Stimulated activated CD8-positive, alpha-beta memory T cell treated with anti-CD3 and anti-CD28 coated beads, Interleukin-4, amount 100 ng/mL, for 48 hours (primary cell): ENCODE measurements at places on chromosomes 3 and 15.

DNA sequence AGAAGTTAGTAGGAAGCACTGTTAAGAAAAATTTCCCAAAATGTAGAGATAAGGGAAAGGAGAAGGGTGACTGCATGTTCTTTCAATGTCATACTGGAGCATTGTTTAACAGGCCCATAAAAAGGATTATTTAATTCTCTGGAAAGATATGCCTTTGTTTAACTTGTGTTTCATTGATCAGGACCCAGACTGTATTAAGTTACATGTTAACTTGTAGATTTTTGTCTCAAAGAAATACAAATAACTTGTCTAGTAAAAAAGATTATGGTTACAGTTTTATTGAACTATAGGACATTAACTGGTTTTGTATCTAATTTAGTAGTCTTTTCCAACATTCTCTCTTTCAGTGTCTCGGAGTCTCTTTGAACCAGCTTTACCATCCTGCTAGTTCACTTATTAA lies 49.7 kb upstream of the LMOD3 start:
- no peak for DNase-seq

GRCh38 chr3:137988152-137988551 lies 21.8 kb upstream of the CLDN18 start:
- DNase-seq: no peak

DNA sequence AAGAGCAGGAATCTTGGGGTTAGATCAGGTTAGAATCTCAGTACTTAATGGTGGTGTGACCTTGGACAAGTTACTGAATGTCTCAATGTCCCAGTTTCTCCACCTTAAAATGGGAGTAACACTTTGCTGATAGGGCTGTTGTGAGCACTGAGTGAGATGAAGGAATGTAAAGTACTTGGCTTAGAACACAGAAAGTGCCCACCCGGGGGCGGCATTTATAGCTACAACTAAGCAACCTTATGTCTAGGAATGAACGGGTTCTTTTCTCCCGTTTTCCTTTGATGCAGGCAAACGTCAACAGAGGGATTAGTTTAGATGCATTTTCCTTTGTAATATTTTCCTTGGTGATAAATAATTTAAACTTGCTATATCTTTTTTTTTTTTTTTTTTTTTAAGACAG lies 176.6 kb downstream of the USP13 start:
- DNase-seq: no peak

- DNase-seq: no peak
These were observed 434.5 kb downstream of the MFSD1 start for GRCh38 chr3:159236321-159236720.

DNA sequence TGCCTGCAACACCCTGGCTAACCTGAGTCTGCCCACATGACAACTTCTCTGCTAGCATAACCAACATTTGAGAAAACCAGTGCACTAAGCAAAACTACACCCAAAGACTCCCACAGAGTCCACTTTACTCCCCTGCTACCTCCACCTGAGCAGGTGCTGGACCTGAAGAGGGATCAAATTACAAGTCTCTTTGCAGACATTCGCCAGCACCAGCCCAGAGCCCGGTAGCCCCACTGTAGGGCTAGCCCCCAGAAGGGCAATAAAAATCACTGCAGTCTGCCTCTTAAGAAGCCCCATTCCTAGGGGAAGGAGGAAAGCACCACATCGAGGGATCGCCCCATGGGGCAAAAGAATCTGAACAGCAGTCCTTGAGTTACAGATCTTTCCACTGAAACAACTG lies 472.2 kb downstream of the GRM7 start:
- DNase-seq: no peak

DNA sequence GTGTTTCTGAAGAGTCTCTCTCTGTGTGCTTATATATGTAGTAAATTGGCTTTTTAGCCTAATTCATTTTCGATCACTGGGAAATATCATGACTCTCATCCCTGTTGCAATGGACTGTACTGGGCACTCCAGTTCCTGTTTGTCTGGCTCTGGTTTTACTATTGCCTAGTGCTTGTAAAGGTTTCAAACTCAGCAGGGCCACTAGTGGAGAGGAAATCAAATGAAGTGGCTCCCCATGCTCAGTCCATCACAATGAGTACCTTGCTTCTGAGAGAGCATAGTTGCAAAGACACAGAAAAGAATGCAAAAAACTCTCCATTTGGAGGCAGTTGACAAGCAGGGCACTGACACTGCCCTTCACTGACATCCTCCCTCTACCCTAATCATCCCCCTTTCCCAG lies 167.8 kb downstream of the TAFA4 start:
- no peak for DNase-seq

DNA sequence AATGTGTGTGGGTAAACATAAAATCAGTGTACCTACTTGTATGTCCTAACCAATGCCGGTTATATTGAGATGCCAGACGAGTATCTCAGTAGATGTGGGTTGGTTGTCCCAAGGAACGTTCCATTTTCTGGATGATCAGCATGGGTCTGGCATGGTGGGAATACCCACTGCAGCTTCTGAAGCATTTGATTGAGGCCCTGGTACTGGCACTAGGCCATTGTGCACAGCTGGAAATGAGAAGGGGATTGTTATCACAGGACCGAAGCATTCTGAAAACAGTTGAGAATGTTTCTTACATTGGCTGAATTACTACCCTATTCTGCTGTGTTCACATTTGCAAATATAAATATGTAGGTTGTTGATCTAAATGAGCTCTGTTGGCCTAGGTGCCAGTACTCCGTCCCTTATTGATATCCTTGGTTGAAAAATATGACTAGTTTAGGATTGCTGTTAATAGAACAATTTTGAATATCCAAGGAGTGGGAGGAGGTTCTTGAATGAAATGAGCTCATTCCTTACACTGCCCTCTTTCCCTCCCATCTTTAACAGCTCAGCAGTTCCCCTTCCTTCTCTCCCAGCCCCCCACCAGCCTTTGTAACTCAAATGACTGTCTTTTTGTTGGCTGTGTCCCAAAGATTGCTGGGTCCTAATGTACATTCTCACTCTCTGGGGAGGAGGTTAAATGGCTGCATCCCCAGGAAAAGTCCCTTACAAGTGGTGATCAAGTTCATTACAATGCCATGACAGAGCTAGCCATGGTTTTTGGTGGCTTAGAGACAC lies 293.3 kb upstream of the TPM1 start:
- DNase-seq: no peak

DNA sequence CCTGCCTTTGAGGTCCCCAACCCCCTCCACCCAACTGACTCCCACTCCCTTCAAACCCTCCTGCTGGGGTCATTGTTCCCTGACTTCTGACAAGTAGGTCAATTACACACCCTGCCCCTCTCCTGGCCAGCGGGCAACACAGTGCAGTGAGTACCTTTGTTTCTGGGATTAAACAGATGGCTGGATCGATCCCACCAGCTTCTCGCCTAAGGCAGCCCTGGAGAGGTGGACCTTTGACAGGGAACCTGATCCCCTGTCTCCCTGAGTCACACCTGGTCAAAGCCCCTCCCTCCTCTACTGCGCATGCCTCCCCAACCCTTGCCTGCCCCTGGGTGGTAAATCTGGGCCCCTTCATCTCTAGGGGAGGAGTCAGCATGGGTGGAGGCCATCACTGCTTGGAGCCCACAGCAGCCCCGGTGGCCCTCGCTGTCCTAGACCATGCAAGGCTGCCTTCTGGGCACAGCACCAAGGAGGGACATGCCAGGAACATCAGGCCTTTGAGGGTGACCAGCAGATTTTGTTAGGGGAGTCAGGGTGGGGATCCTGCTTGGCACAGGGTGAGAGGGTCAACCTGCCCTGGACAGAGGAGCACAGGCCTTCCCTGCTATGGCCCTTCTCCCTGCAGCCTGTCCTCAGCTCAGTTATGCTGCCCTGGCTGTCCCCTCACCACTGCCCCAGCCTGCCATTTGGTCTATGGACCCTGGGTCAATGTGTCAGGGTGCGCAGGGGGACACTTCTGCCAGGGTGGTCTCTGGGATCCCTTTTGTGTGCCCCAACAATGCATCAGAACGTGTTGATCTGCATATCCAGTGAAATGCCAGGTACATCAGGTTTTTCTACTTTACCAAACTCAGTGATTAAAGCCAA lies 9.8 kb upstream of the PRR23E start:
- no peak for DNase-seq

DNA sequence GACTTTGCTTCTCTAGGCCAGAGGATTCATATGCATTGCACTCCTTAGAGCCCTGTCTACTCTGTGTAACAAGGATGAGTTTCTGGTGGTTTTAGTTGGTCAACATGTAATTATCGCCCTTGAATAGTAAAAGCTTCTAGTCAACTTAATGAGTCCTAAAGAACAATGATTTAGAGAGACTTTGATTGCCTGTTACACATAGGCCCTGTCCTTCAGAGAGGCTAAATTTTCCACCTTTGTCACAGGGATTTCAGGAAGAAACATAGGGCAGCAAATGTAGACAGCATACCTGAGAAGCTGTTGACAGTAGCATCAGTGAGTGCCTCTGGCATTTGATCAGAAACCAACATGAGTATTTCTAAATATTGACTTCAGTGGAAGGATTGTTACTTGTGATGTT lies 7.1 kb downstream of the BTLA start:
- DNase-seq: no peak

- no peak for DNase-seq
These were observed 205.9 kb downstream of the P3H2 start for GRCh38 chr3:189914799-189915198.

DNA sequence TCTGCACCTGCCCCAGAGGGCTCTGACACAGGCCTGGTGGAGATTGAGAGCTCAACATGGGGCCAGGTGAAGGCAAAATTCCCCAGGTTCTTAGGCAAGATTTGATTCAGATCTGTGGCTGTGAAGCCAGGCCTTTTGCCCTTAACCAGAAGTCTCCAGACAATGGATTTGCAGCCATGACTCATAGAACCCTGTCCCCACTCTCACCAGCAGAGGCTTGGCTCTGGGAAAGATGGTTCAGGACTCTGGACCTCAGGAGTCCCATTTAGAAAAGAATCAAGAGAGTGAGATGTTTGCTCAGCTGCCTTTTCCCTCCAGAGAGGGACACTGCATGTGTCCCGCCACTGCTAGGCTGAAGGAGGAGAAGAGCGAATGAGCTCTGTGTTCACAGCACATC lies 361.4 kb upstream of the ICE2 start:
- no peak for DNase-seq

DNA sequence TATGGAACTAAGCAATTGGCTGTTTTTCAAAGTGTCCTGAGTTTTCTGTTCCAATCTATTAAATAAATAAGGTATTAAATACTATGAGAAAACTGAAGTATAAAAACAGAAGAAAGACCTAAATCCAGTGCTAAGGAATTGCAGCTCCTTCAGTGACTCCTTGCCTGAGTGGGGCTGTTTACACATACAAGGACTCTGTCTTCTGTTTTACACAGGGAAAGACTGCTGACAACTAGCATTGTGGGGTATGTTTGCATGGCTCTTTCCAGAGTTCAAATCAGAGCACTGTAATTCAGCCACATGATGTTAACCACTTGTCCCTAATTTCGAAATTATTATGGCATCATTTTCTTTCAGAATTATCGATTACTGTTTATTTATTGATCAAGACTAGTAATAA lies 31.3 kb upstream of the MEIS2 start:
- no peak for DNase-seq

GRCh38 chr15:73704869-73705645 lies 20.9 kb downstream of the CD276 start:
- DNase-seq: peak; percentile 78

DNA sequence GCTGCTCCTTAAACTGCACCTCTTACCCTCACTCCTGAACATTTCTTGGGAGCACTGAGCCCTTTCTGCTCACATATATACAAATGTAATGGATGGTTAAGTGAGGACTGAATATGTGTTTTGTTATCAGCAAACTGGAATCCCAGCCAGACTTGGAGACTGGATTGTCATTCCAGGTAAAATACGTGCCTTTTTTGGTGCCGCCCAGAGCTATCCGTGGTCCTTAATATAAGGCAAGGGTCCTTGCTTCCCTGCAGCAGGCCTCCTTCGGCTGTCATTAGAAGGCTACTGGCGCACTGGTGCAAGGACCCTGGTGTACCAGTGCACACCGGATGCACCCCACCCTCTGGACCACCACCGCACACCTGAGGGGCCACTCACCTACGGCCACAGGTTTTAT lies 1.1 kb upstream of the GABRB3 start:
- no peak for DNase-seq

DNA sequence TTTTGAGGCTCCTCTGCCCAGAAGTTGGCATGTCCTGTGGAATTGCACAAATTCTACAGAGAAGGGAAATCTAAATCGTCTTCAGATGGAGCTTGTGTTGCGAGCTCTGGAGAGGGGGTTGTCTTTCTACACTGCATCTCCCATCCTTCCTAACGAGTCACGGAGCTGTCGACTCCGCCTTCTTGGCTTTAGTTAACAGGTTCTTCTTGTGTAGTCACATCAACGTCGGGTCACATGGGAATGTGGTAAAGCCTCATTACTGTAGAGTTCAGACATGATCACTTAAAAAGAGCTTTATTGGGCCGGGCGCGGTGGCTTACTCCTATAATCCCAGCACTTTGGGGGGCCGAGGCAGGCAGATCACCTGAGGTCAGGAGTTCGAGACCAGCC lies 60.0 kb downstream of the DNASE1L3 start:
- no peak for DNase-seq

DNA sequence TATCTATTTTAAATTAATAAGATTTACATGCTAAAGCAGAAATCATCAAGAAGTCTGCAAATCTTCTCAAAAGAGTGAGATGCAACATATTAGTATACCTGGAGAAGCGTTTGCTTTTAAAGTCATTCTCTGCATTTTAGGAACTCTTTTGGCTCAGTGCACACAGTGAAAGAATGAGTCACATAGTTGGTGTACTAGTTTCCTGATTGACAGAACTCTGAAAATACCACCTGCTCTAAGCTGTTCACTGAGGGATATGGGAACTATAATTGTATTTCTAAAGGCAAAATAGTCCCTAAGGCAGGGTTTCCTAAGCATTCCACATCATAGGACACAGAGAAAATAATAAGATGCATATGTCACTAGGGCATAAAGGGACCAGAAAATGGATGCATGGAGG lies 838.5 kb downstream of the DIPK2A start:
- DNase-seq: no peak

GRCh38 chr15:82315519-82316246 lies 33.6 kb downstream of the GOLGA6L10 start:
- DNase-seq: no peak

DNA sequence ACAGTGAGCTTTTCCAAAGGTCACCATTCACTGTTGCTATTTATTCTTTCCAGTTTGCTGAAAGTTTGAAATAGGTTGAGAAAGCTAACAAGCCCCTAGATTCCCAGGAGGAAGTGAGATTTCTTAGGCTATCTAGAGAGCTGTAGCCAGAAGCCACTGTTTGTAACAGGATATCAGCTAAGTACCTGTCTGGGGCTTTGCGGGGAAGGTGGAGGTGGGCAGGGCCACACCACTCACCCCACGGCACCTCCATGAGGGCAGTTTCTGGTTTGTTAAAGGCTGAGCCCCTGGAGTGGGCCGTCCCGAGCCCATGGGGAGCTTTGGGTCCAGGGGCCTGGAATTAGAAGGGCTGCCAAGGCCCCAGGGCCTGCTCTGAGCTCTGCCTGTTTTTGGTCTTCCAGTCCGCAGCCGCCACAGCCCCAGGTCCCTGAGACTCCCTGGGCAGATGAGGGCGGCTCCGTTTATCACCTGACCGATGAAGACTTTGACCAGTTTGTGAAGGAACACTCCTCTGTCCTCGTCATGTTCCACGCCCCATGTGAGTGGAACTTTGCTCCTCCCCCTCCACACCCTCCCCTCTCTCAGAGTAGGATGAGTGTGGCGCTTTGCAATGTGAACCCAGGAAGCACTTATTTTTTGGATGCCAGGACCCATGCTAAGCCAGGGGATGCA lies 63.4 kb downstream of the PDIA5 start:
- DNase-seq: no peak
